ENCODE measurements at places on chromosomes 11 and 22.

DNA sequence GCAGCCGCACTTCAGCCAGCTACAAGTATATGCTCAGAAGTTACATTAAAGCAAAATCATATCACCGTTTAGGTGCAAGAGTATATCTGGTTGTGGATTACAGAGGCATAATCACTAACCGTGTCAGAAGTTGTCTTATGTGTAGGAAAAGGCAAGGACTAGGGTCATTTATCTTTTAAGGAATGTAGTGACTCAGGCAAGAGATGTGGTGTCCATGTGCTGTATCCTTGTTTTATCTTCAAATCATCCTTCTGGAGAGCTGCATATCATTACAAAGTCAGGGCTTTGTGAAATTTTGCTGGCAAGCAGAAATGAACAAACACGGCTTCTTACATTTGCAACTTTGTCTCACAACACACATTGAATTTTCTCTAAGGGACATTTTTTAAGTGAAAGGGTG, 12.7 kb upstream of the CHORDC1 start:
- no peak for DNase-seq

- no peak for DNase-seq
These were observed 10.6 kb upstream of the PLET1 start for GRCh38 chr11:112271242-112271641.

- DNase-seq, result peak; percentile 70
These were observed 51.5 kb upstream of the GAL start for GRCh38 chr11:68632802-68633201.

DNA sequence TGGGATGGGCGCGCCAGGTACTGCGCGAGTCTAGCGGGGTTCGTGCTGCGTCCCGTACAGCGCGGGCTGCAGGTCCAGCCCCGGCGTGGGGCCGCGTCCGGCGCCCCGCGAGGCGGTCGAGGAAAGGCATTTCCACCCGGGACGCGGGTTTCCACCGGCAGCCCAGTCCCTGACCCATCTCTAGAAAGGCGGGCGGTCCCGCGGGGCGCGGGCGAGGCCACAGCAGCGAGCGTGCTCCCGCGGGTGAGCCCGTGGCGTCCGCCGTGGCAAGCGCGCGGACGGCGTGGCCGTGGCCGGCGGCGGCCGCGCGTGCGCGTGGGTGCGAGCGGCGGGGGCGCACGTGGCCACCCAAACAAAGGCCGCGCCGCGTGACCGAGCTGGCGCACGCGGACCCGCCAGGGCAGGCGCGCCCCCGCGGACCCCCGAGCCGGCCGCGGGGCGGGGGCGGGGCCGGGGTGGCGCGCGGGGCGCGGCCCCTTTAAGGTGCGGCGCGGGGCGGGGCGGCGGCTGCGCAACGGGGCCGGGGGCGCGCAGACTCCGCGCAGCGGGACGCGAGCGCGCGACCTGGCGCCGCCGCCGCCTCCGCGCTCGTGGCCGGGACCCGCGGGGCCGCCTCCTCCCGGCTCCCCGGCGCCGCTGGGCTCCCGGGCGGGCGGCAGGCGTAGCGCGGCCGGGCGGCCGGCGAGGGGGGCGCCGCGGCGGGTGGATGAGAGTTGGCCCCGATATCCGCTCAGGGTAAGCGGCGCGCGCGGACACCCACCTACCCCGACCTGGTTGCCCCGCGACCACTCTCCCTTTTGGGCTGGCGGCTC, 39.3 kb upstream of the CELSR1 start:
- peak; percentile 35 for DNase-seq

GRCh38 chr11:108729227-108729871, 64.5 kb downstream of the DDX10 start:
- no peak for DNase-seq

DNA sequence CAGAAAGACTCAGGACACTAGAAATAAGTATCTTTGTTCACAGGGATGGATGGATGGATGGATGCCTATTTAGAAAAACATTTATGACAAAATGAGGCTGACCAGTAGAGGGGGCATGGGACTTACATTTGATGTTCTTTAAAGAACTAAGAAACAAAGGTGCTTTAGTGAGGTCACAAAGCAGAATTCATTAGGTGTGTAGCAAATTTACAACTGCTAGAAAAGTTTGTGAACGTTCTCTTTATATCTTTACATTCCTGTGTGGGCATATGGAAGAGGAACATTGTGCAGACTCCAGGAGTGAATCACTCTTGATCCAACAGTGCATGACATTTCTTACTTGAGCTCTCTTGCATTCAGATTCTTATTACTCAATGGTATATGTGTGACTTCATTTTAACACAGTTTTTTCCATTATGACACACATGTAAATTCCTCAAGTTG, 15.8 kb upstream of the SIK2 start:
- peak; percentile 66 for DNase-seq

- peak; percentile 37 for DNase-seq
These were observed 1.0 kb downstream of the FJX1 start for GRCh38 chr11:35619116-35619854.

DNA sequence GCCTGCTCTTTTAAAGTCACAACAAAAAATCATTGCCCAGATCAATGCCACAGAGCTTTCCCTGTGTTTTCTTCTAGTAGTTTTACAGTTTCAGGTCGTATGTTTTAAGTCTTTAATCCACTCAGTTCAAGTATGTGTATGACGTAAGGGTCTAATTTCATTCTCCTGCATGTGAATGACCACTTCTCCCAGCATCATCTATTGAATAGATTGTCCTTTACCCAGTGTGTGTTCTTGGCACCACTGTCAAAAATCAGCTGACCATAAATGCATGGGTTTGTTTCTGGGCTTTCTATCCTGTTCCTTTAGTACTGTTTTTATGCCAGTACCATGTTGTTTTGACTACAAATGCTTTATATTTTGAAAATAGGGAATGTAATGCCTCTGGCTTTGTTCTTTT, 28.1 kb downstream of the INTS4 start:
- DNase-seq, result no peak

GRCh38 chr11:110452720-110453119, 23.0 kb downstream of the FDX1 start:
- no peak for DNase-seq

GRCh38 chr11:45930031-45930794, 7.8 kb downstream of the LARGE2 start:
- DNase-seq, result no peak

DNA sequence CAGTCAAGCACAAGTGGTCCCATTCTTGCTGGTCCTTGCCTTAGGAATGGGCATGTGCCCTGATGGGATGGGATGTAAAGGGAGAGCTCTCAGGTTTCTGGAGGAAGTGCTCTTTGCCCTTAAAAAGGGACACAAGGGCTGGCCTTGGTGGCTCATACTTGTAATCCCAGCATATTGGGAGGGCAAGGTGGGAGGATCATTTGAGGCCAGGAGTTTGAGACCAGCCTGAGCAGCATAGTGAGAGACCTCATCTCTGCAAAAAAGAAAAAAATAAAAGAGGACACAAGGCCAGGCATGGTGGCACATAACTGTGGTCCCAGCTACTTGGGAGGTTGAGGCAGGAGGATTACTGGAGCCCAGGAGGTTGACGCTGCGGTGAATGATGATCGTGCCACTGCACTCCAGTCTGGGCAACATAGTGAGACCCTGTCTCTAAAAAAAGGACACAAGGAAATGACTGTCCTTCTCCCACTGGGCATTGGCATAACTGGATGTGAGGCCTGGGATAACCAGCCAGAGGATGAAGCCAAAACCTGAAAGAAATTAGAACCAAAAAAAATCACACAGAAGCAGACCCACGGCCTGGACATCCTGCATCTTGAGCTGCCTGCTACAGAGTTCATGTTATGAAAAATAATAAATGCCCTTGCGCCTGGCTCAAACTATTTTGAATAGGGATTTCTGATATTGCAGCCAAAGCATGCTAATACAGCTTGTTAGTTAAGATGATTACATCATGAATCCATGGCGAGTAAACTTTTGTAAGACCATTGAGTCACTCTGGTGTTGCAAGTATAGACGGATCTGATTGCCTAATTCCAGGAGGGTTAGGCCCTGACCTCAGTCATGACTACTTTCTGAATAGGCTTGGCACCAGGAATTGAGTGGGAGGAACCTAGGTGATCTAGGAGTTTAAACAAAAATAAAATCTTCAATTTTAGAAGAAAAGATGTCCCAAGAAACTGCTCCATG, 12.9 kb upstream of the CRKL start:
- peak; percentile 99 for DNase-seq

DNA sequence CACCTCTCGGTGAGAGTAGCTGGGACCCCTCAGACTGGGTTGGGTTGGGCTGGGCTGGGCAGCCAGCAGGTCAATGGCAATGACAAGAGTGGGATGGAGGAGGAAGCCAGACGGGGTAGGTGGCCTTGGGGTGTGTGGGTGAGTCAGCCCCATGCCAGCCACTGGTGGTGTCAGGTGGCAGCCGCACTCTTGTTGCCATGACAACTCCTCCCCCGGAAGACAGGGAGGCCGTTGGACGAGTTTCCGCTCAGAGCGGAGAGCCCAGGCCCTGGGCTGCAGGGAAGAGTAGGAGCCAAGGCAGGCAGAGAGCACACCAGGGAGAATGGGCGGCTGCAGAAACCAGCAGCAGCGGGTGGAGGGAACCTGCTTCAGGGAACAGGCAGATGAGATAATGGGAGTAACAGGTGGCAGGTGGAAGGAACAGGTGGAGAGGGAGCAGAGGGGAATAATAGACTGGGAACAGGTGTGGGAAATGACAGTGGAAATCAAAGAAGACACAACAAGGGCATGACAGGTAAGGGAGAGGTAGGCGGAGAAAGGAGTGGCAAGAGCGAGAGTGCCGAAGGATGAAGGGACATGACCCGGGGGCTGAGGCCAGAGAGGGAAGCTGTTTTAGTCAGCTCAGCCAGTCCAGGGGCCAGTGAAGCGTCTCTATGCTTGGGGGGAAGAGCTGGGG, 8.7 kb downstream of the SPTBN2 start:
- peak; percentile 56 for DNase-seq

GRCh38 chr22:33864723-33865130, 55.5 kb downstream of the LARGE1 start:
- peak; percentile 36 for DNase-seq

DNA sequence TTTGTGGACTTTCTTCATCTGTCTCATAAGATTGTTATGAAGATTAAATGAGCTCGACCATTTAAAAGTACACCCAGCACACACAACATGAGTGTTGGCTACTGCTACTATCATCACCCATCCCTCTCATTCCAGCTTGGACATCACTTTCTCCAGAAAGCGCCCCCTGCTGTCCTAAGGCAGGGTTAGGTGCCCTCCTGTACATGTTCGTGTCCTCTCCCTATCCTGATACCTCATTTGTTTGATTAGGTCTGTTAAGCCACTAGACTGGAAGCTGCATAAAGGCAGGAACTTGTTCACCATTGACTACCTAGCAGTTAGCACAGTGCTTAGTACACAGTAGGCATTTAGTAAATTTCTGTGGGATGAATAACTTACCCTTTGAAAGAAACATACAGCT, 85.5 kb downstream of the ENTHD1 start:
- peak; percentile 6 for DNase-seq

- no peak for DNase-seq
These were observed 121.9 kb downstream of the PKNOX2 start for GRCh38 chr11:125286486-125286885.

GRCh38 chr11:9708544-9708943, 44.7 kb downstream of the SWAP70 start:
- peak; percentile 35 for DNase-seq

DNA sequence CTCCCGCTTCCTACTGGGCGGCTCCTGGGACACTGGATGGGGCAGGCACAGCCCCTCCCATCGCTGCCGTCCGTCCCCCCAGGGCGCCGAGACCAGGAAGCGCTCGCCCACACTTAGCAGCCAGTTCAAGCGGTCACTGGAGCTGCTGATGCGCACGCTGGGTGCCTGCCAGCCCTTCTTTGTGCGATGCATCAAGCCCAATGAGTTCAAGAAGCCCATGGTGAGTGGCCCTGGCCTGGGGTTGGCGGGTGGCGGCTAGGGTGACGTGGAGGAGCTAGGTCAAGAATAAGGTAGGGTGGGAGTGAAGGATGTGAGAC, 44.6 kb downstream of the MYO7A start:
- peak; percentile 5 for DNase-seq

GRCh38 chr11:127345819-127346459, 345.4 kb upstream of the KIRREL3 start:
- DNase-seq, result peak; percentile 33

Data from IMR-90 (cell line).